ENCODE measurements at places on chromosomes 5 and 9.

DNA sequence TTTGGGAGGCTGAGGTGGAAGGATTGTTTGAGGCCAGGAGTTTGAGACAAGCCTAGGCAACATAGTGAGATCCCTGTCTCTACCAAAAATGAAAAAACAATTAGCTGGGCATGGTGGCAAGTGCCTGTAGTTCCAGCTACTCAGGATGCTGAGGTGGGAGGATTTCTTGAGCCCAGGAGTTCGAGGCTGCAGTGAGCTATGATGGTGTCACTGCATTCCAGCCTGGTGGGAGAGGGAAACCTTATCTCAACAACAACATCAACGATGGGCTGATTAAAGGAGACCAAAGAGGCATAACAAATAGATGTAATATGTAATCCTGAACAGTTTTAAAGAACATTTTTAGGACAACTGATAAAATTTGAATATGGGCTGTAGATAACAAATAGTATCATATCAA lies 34.2 kb upstream of the PANK3 start:
- DNase-seq = no peak

DNA sequence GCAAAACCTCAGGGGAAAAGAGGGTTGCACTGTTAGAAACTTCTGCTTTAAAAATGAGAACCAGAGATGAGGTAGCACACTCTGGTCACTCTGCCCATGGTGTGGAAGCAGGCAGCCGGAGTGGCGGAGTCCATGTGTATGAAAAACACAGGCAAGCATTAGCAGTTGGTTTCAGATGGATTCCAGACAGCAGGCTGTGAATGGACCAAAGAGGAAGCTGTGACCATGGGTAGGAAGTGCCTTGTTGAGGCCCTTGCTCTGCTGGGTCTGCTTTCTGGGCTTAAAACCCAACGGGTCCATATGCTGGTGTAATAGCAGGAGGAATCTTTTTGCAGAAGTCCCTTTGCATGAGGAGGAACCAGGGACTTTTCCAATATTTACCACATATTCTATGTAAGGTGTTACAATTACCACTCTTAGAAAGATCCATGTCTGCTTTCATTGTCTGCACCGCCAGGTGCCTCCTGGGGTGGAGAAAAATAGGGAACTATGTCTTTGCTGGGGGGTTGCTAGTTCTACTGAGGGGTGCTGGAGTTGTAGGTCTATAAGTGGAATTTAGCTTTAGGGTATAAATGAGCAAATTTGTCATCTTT lies 77.0 kb downstream of the ANKRD55 start:
- DNase-seq = no peak

DNA sequence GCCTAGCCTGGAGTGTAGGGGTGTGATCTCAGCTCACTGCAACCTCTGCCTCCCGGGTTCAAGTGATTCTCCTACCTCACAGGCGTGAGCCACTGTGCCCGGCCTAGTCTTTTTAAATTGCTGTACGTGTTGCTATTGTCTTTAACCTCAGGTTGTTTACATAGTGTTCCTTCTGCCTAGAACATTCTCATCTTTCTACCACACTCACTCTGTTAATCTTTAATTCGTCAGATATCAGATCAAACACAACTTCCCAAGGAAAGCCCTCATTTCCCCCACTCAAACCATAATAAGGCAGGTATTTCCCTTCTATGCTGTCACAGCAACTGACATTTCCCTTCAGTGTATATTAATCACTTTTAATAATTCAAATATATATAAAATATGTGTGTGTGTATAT lies 1310.0 kb upstream of the C9orf72 start:
- no peak for DNase-seq

DNA sequence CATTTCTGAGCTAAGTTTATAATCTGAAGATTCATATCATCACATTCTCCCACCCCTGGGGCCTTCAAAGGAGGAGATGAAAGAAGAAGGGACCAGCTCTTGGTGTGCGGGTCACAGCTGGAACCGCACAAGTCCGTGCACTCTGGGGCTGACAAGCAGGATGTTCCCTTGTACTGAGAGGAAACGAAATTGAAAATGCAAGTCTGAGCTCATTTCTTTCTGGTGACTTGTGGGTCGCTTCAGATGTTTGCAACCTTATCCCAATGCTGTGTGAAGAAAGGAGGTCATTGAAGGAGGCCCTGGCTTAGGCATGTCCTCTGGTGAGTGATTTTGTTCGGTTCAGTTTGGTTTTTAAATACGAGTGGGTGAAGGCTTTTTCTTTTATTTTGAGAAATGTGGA lies 59.6 kb downstream of the C9orf152 start:
- no peak for DNase-seq

GRCh38 chr5:16819522-16820167 lies 116.4 kb downstream of the MYO10 start:
- DNase-seq = peak; percentile 88

DNA sequence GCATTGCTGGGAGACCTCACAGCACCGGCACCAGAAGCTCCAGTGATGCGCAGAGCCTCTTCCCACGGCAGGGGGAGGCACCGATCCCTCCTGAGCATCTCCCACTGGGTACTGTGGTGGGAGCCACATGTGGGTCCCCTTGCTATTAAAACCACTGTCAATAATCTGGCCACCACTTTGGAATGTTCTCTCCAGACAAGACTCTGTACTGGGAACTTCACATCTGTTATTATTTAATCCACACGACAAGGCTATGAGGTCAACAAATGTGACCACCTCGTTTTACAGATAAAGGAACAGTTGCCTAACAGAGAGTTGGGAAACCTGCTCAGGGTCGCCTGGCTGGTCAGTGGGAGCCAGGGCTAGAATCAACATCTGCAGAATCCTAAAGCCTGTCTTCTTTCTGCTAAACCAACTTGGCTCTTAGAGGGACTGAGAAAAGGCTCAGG lies 72.7 kb downstream of the EPB41L4B start:
- DNase-seq = peak; percentile 12

GRCh38 chr5:108642170-108642906 lies 105.4 kb upstream of the FER start:
- peak; percentile 73 for DNase-seq

DNA sequence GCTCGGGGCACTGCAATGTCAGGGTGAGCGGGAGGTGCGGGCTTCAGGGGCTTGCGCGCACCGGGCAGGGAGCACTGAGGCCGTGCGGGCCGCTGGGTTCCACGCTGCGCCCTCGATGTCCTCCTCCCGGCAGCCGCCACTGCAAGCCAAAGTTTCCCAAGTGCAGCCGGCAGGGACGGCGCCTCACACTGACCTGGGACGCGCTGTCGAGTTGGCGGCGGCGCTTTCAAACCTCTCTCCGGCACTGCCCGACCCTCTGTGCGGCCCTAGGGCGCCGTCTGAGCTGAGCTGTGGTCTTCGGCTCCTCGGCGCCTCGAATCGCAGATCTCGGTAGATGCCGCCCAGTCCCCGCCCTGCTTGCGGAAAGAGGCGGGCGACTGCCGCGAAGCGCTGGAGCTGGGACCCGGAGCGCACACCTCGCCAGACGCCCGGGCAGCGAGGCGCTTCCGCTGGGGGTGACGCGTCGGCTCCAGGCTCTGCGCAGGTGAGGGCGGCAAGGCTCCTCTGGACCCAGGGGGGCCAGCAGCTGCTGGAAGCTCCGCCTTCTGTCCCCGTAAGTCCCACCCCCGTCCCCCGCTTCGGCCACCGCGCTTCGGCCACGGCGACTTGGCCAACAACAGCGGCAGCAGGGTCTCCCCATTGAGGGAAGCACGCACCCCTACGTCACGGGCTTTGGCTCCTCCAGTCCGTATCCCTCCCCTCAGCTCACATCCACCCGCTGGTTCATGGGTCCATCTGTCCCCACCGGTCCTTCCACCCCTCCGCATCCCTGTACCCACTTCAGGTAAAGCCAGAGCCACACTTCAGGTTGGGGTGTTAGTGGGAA lies at the start of gene ANKRD34B:
TSS of gene ANKRD34B (minus strand) at position 320 of the 826 bp plus-strand sequence. CDS start 10,261 bp downstream, outside the sequence.
- DNase-seq = no peak

- DNase-seq = peak; percentile 18
Measured at GRCh38 chr5:79512471-79513307, 1.2 kb downstream of the HOMER1 start.

GRCh38 chr5:54221135-54221534 lies 89.2 kb downstream of the ARL15 start:
- DNase-seq = no peak

DNA sequence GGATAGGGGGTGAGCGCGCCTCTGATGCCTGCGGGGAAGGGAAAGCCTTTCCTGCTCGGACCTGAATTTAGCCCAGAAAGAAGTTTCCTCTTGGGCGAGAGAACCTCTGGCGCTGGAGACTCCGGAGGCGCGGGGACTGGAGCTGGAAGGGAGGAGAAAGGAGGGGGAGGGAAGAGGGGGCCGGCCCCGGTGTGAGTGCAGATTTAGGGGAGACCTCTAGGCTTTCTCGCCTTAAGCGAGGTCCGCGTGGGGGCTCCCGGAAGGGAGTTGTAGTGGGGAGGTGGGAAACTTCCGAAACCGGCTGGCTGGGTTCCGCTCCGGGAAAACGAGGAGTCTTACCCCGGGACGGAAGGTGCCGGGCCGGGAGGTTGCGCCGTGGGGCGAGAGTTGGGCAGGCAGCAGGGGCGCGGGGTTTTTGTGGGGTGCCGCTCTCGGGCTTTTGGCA lies 1.3 kb downstream of the PCSK5 start:
- peak; percentile 20 for DNase-seq

DNA sequence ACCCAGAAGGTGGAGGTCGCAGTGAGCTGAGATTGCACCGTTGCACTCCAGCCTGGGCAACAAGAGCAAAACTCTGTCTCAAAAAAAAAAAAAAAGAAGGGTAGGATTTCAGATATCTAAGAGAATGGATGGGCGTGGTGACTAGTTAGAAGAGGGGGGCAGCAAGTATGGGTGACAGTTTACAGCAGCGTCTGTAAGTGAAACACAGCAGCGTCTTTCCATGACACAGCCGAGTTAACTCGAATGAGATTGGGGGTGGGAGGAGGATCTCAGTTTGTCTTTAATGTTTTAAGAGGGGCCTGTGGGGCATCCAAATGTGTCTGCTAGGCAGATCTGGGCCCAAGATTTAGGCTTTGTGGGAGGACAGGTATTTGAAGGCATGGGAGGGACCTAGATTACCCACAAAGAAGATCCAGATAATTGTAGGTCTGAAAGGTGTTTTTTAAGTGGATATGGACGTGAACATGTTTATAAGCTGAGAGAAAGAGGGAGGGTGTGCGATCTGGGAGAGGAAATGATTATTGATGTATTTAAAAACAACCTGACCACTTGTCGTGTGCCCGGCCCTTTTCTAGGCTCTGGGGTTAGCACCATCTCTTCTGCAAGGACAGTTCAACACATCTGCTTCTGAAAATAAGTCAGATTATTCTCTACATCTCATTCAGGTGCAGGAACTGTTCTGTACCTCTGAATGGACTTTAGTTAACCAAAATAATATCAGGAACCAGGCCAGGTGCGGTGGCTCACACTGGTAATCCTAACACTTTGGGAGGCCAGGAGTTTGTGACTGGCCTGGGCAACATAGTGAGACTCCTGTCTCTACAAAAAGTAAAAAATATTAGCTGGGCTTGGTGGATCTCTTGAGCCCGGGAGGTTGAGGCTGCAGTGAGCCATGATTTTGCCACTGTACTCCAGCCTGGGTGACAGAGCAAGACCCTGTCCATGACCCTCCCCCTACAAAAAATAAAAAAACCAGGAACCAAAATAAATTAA lies 2.5 kb downstream of the CEP78 start:
- no peak for DNase-seq

- no peak for DNase-seq
Measured at GRCh38 chr5:179825655-179826182, 5.0 kb downstream of the SQSTM1 start.

GRCh38 chr5:78603636-78604175 lies 44.9 kb downstream of the LHFPL2 start:
- no peak for DNase-seq

DNA sequence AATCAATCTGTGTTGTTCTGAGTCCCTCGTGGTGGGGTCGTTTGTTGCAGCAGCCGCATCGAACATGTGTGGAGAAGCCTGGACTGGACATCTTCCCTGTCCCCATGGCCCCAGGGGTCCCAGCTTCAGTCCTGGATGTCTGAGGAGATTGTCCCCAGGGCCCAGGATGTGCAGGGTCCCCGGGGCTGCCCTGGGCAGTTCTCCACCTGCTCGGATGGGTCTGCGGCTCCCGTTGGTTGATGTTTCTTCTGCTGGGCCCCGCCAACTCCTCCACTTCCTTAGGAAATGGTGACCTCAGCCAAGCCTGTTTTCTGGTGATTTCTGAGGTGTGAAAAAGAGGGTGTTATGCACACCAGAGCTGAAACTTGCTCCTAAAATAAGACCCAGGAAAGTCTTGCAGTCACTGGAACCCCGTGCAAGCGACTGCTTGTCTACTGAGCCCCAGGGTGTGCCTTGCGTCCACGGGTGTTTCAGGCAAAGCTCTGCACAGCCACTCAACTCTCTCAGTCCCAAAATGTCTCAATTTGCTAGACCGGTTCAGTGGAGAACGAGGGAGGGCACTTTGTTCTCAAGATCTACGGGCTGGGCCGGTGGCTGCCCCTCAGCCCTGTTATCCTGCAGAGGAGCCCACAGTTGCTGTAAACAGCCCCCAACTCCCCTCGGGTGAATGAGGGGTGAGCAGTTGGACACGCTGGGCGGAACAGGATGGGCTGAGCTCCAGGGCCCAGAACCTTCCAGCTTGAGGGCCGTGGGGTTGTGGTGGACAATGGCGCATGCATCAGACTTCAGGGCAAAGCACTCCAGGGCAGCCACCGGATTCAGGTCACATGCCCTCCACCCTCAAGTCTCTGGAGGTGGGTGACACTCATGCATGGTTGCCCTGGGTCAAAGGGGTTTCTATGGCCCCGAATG lies 66.7 kb upstream of the OLFM1 start:
- no peak for DNase-seq

DNA sequence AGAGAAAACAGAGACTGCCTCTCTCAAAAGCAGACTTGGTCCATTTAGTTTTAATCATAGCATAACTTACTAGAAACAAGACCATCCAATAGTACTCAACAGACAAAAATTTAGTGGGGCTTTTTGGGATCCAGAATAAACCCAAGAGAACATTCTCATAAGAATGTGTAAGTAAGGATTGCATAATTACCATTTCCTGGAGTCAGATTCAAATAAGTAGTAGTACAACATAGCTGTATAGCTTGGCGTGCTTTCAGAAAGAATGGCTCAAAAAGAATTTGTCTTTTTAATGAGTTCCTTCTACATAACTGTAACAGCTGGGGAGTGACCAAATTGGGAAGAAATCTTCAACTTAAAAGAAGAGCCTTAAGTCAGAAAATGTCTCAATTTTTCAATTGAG lies 145.4 kb downstream of the DENND1A start:
- DNase-seq = peak; percentile 96

- no peak for DNase-seq
Measured at GRCh38 chr9:120919843-120920805, 6.5 kb downstream of the TRAF1 start.

All from fibroblast of skin of right quadriceps (primary cell).